ENCODE measurements at places on chromosomes 1 and 21. TPM values are rescaled to one million over a fixed set of nuclear protein-coding genes. Genes with fewer than 3 reads are reported as not detected.

DNA sequence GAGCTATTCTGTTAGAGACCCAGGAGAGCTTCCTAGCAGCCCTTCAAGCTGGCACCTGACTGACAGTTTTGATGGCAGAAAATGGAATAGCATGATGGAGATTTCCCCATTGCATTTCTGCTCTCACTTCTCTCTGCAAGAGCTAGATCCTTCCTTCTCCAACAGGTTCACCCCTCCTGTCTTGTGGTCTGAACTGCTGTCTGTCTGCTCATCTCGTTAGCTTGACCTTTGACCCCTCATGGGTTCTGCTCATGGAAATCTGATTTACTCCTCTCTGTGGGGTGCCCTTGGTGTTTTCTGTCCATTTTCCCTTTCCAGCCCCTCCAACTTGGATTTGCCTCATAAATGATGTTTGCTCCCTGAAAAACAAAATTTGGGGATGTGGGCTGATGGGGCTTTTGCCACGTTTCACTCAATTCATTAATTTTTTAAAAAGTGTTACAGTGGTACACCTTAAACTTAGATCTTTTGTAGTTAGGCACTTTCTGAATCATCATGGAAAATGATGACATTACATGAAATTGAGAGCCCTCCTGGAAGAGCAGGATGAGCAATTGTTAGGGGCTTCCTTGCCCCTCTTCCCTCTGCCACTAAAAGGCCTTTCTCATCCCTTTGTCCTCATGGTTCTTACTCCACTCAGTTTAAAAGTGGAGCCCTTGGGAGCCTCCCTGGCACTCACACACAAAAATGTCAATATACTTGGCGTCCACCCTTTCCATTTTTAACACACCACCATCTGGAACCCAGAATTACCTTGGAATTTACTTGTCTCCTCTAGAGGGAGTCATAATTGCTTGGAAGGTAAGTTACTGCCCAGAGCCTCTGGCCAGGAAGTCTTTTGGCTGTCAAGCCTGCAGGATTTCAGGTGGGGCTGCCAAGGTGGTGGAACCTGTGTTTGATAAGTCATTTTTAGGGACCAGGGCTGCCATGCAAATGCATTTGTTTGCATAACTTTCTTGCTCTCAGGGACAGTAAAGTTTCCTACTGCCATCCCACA lies 31.9 kb upstream of the IL19 start:
- DNase-seq, result no peak

The NBPF6 gene
- not detected for total RNA-seq

The FAM151A gene
- not detected for total RNA-seq

DNA sequence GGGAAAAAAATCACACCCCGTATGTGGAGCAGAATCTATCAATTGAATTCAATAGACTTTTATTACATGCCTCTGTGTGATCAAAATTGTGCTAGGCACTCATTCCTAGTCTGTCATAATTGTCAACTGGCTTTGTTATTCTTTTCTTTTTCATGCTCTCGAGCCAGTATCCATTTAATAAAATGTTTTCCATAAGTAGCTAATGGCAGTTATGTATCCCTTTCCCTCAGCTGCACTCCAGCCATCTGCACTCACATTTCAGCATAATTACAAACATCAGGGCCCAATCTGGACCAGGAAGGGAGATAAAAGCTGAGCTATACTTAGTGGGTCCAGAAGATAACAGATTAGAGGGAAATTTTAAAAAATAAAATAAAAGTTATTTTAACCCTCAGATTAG lies 15.9 kb downstream of the RGS5 start:
- DNase-seq, result no peak

GRCh38 chr1:165501970-165502348 lies 41.8 kb upstream of the LRRC52 start:
- DNase-seq, result no peak

- no peak for DNase-seq
Observed at GRCh38 chr1:246988316-246988715, 19.5 kb downstream of the ZNF695 start.

- DNase-seq, result no peak
Observed at GRCh38 chr1:201917362-201918033, 28.8 kb downstream of the SHISA4 start.

- DNase-seq, result no peak
Observed at GRCh38 chr1:205805082-205805711, 7.8 kb downstream of the SLC41A1 start.

- no peak for DNase-seq
Observed at GRCh38 chr1:77468257-77468948, 186.6 kb downstream of the AK5 start.

- DNase-seq, result no peak
Observed at GRCh38 chr1:39995973-39996393, 41.0 kb downstream of the MFSD2A start.

GRCh38 chr1:55869065-55869464 lies 653.9 kb upstream of the USP24 start:
- DNase-seq, result no peak

DNA sequence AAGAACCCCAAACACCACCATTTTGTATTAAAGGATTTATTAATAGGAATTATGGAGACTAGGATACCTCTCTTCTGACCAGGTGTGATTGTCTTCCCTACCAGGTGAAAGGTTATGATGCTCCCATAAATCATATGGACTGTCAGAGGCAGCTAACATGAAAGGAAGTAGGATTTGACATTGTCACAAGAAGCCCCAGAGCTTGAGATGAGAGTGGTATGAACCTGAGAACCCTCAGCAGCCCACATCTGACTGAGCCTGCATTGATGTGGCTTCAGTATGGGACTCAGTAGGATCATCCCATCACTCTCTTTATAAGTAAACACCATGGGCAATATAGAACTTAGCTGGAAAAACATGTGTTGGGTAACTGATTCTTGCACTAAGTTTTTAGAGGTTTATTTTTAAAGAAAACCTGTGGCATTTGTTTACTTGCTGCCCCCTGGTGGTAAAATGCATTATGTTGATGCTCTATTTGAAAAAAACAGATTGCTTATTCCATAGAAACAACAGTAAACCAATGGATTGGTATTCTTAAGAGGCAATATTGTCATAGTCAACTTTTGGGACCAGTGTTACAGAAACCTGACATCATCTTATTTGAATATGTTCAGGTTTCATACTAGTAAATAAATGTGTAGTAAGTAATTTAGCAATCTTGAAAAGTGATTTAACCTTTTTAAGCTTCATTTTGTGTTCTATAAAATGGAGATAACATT lies 16.6 kb upstream of the CACYBP start:
- no peak for DNase-seq

GRCh38 chr1:9435854-9436640 lies 103.2 kb upstream of the SLC25A33 start:
- DNase-seq, result peak; percentile 37

DNA sequence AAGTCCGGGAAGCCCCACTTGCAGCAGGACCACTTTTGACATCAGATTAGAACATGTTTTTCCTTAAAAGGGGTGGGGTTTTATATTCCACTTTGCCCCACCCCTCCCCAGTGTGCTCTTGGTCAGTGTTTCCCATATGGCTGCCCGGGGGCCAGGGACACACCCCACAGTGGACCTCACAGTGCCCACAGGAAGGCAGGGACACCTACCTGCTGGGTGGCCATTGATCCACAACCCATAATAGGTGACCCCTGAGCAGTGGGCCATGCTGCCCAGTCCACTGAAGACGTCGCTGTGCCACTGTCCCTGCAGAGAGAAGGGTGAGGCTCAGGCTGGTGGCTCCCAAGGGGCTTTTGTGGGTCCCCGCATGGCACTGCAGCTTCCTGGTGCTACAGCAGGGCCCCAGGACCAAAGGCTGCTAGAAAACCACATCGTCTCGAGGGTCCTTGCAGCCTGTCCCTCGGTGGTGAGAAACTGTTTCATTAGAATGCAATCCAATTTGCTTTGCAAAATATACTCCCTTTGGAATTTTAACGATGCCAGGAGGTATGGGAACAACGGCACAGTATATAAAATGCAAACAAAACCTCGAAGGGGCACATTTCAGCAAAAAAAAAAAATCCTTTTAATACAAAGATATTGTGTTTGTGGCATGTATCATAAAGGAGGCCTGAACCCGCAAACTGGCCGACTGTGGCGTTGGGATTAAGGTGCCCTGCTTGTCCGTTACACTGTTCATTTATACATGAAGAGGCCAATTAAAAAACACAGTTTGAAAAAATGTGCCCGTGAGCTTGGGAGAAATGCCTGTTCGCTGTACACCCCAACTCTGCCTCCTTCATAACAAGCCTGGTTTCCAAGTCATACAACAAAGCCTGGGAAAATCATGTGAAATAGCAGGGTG lies 16.9 kb downstream of the MORN1 start:
- no peak for DNase-seq

GRCh38 chr21:21114461-21114860 lies 116.3 kb downstream of the NCAM2 start:
- DNase-seq, result no peak

- no peak for DNase-seq
Observed at GRCh38 chr21:29523646-29524045, 224.9 kb downstream of the BACH1 start.

The SELENBP1 gene
- total RNA-seq, result 466 TPM

GRCh38 chr1:38009088-38009840 lies 3.3 kb upstream of the UTP11 start:
- no peak for DNase-seq

The NDUFS2 gene
- total RNA-seq, result 194 TPM

DNA sequence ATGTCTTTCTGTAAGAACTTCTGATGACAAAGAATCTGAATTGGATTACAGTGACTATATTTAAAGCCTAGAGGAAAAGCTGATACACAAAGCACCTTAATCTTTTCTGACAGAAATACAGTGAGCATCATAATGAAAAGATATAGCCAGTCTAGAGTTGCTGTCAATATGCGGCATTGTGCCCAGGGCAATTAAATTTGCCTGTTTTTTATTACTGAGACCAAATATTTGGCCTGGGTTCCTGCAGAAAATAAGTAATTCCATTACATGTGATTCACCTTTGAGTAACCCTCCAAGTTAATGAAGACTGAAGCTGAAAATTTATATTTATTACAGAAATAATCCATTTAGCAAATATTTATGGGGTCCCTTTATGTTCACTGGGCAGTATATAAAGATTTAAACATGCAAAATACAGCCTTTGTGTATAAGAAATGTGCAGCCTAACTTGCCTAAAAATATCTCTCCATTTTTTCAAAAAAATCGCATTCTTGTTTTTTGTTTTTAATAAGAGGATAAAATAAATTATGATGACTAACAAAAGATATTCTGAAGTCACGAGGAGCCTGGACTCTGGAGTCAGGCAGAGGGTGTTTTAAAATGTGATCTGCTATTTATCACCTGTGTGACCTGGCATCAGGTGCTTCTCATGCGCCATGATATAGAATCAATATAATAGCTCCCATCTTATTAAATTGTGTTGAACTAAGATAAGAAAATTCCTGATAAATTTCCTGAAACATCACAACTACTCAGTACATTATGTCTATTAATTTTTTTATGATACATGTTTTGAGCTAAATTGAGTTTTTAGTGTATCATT lies 83.6 kb downstream of the SGIP1 start:
- DNase-seq, result no peak

The CD5L gene
- total RNA-seq, result 5.2 TPM

The GMEB1 gene
- 7.3 TPM for total RNA-seq

DNA sequence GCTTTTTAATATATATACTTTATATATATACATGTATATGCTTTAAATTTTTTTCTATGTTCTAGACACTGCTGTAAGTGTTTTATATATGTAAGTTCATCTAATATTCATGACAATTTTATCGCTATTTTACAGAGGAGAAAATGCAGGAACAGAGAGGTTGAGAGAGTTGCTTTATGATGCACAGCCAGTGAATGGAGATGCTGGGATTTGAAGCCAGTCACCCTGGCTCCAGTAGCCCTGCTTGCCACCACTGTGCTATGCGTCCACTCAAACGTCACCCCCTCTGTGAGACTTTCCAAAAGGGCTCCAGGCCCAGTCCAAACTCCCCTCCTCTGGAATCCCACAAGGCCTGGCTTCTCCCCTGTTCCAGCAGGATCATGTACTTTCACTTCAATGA lies 91.0 kb upstream of the GRIK3 start:
- DNase-seq, result no peak

DNA sequence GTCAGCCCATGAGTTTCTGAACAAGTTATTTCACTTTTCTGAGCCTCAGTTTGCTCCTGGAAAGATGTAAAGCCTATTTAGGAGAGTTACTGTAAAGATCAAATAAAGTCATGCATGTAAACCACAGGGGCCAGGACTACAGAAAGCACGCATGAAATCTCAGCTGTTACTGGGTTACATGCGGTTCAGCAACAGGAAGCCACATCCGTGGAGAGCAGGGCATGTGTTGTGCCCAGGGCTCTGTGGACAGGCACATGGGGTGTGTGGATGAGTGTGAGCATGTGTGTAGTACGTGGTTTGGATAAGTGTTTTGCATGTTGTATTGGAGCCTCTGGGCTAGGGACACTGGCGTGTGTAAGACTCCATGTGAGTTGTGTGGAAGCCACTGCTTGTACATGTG lies 2.2 kb upstream of the EPHA2 start:
- DNase-seq, result no peak

DNA sequence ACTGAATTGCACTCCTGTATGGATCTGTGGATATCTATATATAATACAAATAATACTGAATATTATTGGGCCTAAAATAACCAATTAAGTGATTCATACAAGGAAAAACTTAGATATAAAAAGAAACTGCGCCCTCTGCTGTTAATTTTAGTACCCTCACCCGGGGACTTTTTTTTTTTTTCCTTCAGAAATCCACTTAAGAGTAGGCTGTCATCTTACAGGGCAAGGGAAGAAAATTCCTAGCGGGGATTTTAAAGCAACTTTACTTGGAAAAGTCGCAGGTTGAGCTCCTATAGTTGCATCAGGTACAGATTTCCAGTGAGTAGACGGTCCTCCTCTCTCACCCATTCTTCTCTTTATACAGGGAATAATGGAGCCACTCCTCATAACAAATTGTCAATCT lies 1.3 kb downstream of the NTNG1 start:
- DNase-seq, result no peak

DNA sequence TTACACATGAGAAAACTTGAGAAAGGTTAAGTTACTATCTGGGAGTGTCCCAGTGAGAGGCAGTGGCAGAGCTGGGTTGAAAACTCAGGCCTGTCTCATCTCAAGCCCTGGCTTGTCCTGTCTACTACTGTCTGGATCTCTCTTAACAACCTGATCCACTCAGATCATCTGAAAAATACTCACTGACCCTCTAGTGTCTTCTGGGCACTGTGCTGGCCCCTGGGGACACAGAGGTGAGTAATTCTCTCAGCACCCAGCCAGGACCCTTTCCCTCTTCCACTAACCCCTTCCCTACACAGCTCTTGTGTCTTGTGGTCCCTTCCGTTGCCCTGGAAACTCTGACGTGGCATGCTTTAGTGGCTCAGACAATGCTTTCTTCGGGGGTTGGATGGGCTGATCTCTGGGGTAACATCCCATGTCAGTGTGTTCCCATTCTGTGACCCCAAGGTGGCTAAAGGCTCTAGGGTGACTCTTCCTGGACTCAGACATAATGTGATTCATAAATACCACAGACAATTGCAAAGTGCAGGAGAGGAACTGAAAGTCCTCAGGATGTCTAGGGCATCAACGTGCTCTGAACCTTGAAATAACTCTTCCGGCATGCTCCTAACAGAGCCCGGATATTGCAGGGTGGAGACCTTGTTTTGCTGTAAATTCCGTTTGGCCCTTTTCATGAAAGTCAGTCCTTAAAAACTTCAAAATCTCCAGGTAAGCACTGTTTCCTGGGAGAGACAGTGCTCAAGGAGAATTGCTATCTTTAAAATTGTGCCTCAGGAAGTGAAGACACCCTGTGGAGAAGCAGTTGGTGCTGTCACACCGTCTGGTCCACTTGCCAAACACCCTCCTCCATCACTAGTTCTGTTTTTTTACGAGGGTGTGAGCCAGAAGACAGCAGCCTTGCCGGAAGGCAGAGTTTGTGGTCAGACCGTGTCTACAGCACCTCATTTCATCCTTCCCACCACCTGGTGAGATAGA lies 4.0 kb downstream of the SHISAL2A start:
- peak; percentile 62 for DNase-seq

Measured in upper lobe of left lung (tissue), 6 donors.